ENCODE measurements at places on chromosomes 2 and 18.

DNA sequence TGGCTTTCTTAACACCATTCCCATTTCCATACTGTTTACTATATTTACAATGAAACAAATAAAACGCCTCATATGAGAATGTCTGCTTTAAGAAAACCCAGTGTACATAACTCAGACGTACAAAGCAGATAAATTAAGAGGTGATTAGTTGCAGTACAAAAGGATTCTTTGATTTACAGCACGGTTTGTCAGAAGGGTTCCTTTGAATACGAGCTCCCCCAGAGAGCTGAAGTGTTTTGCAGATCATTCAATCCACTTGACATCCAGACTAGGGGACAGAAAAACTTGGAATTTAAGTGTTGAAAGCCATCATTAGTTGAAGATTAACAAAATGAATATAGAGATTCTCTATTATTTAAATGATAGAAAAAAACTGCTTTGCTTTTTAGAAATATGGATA is 72.5 kb downstream of the RAPGEF4 start:
- DNase-seq, result no peak

- no peak for DNase-seq
Measured at GRCh38 chr18:8174771-8175170, 434.5 kb upstream of the RAB12 start.

DNA sequence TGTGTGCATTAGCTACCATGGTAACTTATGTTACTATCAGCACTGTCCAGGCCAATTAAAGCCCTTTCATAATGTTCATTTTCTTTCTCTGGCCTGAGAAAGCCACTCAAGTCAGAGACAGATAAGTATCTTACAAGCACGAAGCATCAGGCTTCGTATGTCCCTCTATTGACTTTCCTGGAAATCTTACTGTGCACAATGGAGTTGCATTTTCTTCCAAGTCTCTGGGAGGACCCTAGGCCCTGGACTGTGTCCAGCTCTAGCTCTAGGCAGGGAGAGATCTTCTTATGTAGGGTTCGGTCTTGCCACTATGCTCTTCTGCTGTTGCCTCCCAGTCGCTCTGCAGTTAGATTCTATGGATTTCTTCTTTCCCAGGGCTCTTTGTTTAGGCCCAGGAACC is 40.0 kb upstream of the ITGA6 start:
- DNase-seq, result no peak

GRCh38 chr18:61400716-61401115 is 67.5 kb downstream of the CDH20 start:
- no peak for DNase-seq

DNA sequence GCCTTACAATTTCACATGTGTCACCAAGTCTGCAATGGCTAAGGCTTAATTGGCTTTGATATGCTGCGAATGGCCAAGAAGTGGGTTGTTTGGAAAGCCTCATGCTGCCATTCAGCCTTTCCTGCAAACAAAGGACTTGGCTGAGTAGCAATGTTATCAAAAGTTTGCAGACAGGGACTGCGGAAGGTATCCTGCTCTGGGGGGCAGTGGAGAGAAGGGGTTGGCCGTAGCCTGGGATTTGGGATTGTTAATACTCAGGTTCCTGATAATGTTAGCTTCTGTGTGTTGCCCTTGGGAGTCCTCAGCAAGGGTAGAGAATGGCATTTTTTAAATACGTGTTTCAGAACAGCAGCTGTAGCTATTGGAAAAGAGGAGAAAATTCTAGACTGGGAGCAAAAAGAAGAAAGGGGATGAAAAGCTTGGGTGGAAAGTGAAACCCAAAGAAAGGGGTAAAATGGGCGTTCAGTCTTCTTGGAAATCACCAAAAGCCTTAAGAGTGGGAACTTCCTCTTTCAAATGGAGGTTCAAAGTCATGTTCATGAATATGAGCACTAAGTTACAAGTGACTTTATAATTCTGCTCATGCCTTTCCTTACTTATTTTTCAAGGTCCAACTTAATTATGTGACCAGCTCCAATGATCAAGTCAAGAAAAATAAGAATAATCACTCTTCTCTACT is 325.1 kb downstream of the RNF144A start:
- no peak for DNase-seq

- DNase-seq, result no peak
Measured at GRCh38 chr2:183195998-183196409, 71.8 kb downstream of the NUP35 start.

GRCh38 chr2:9110346-9110884 is 96.2 kb upstream of the ASAP2 start:
- no peak for DNase-seq

- DNase-seq, result no peak
Measured at GRCh38 chr18:72908181-72908580, 40.4 kb upstream of the NETO1 start.

- DNase-seq, result no peak
Measured at GRCh38 chr2:160271171-160272086, 71.4 kb upstream of the ITGB6 start.

DNA sequence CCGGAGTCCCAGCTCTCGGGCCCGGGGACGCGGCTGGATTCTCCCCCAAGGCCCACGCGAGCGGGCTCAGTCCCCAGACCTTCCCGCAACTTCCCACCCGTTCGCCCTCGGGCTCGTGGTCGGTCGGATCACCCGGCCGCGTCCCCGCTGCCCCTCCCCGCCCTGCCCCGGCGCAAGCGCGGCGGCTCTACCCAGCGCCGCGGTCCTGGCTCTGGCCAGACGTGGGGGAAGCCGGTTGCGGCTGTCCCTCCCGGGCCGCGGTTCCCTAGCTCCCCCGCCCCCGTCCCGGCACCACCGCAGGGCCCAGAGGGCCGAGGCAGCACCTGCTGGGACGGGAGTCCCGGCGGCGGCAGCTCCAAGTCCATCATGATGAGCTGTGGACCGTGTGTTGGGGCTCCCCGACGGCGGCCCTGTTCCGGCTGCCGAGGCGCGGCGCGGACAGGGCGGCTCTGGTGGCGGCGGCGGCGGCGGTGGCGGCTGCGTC is 276 bp downstream of the NFE2L2 start:
- no peak for DNase-seq

- no peak for DNase-seq
Measured at GRCh38 chr2:237199577-237199976, 113.9 kb downstream of the COPS8 start.

DNA sequence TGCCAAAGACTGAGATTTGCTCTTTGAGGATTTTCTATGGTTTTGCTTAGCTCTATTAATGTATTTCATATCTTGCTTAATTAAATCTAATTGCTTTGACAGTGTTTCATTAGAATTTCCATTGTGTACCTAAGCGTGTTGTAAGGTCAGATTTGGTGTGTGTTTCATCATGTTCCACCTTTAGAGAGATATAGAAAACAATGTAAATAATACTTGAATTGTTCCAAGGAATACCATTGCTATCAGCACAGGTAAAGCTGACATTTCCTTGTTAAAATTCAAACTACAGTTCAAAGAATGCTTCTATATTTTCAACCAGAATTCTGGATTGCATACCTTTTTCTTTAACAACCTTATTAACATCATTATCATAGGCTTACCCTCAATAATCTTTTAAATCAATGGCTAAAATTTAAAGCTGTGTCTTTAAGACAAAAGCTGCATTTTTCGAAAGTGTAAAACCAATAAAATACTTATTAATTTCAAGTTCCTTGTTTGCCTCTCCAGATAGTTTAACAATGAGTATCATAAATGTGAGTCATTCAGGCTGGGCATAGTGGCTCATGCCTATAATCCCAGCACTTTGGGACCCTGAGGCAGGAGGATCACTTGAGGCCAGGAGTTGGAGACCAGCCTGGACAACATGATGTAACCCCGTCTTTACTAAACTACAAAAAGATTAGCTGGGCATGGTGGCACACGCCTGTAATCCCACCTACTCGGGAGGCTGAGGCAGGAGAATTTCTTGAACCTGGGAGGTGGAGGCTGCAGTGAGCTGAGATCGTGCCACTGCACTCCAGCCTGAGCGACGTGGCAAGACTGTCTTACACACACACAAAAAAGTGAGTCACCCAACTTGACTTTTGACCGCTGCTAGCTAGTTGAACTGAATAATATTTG is 188.0 kb upstream of the PKDCC start:
- no peak for DNase-seq

DNA sequence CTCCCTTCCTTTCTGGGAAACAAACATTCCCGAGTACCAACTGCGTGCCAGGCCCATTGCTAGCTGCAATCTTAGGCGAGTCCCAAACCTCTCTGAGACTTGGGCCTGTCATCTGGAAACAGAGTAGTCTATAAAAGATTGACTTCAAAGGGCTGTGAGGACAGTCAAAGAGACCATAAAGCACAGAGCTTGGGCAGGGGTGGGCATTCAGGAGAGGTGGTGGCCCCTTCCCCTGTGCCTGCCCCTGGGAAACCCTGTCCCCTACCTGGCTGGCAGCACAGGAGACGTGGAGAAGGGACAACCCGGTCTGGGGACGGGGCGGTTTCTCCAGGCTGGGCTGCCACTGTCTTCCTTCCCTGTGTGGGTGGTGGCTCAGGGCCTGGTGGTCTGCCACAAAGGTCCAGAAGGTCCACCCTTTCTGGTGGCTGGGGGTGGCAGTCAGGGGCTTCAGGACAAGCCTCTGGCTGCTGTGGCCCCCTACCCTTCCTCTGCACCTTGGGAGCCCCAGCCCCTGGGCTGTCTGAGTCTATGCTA is 33.9 kb upstream of the FOSL2 start:
- DNase-seq, result no peak

- no peak for DNase-seq
Measured at GRCh38 chr2:150732064-150732463, 244.6 kb upstream of the RND3 start.

DNA sequence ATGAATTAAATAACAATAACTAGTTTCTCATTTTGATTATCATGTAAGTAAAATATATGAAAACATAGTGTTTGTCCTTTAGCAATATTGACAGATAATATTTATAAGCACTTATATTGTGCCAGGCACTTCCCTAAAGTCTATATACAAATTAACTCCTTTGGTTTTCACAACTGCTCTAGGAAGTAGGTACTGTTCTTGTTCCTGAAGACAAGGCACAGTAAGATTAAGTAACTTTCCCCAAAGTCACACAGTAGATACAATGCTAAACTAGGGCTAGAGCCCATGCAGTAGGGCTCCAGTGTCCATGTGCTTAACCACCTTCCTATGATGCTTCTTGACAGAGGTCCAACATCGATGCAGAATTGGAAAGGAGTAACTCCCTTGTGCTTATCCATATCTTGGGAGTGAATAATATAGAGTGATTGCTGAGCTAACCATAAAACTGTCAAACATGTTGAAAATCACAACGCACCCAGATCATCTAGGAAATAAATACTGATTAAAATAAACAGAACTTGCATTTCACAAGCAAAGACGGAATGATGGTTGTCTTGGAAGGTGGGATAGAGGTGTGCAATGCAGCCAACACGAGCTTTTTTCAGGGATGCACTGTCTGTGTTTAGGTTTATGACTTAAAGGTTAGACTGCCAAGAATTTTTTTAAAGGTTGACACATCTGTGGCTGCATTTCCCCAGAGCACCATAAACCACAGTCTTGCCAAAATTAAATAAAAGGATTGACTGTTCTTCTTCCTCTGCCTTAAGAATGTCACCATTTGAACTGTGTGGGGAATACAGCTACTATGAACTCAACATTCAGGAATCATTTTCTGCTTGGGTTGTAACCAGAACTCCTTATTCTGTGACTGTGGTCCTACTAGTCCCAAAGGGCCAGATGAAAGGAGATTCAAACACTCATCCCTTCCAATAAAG is 80.8 kb downstream of the ANKRD44 start:
- no peak for DNase-seq

DNA sequence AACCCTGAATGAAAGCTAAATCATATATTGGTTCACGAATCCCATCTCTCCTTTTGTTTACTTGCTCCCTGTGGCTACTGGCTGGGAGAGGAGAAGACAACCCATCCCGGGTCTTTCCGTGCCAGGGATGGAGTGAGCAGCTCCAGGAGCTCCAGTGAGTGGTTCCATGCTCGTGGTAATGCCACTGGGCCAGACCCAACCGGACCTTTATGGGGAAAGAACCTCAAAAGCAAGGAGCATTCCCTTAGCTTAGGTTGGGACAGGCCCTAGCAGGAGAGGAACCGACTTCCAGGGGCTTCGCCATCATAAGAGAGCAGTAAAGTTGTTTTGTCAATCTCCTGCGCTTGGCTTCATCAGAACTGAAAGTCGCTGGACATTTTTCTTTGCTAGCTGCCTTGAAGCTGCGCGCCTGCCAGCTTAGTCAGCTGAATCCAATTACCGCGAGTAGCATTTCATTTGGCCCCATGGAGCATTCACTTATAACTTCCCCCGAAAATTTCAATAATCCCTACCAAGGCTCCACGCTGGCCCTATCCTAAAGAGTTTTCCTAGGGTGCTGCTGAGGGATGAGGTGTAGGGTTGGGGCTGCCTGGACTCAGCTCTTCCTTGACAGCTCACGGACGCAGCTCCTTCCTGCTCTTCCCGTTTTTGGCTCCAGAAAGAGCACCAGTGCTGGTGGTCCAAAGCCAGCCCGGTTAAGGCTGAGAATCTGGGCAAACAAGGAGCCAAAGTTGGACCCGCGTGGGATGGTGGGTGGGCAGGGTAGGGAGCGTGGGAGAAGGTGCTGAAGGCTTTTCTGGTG is 4.9 kb downstream of the HOXD3 start:
- no peak for DNase-seq
